Hepatic stellate cell (primary cell): ENCODE measurements at places on chromosomes 4 and X.

- DNase-seq = no peak
These were observed 74.4 kb downstream of the TMA16 start for GRCh38 chr4:163568843-163569242.

- peak; percentile 27 for DNase-seq
These were observed 13.0 kb downstream of the PPP1R3F start for GRCh38 chrX:49282647-49283011.

DNA sequence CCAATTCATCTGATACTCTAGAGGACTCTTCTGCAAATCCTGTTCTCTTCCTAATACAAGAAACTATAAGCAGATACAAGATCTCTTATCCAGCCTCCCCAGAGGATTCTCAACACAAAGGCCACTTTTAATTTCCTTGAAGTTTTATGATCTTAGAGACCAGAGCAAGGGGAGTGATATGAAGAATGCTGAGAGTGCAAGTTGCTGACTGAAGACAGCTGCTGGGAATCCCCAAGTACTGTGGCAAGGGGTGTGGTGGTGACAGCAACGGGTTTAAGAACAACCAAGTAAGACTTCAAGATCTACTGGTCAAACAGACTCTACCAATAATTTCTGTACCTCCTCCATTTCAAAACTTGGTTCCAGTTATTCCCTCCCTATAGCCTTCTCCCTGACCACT lies 7.0 kb downstream of the AMMECR1 start:
- no peak for DNase-seq

DNA sequence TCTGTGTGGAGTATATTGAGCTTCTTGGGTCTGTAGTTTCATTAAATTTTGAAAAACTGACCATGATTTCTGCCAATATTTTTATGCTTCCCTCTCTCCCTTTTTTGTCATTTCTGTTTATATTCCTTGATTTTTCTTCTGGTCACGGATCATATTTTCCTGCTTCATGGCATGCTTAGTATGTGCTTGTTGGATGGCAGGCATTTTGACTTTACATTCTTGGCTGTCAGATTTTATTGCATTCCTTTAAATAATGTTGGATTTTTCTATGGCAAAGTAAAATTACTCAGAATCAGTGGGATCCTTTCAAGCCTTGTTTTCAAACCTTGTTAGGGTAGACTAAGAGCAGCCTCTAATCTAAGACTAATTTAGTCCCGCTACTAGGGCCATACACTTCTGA lies 531.8 kb downstream of the IL15 start:
- DNase-seq = no peak
